ENCODE measurements at places on chromosomes 3 and 15.

DNA sequence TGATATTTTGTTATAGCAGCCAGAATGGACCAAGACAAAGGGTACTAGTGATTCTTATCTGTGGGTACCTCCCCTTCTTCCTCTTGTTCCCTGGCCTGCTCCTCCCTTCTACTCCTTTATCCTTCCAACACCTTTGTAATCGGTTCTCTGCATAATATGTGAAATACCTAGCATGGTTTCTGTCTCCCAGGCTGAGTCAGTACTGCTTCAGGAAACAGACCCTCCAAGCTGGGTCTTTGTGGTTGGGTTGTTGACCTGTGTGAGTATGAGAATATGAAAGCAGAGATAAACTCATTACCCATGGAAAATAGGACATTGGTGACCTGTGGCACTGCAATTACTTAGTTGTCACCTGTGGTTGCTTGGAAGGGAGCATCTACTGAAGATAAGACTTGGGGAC is 69.3 kb upstream of the KLF13 start:
- DNase-seq: no peak

DNA sequence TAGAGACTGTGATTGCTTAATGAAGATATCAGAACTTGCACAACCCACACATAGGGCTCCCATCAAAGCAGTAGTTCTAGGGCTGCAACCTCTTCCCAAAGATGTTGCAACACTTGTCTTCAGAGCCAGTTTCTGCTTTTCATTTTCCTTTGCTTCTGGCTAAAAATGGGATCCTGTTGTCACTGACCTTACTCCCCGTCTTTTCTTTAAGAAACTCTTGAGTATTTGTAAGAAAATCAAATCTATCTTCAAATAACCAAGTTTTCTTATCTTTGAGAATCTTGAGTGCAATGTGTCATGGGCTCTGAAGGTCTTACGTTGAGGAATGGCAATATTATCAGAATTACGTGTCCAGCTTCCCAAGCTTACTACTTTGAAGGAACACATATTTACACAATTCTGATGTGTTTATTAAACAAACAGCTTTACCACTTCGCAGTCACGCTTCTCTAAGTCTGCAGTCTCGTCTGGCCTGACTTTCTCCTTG is 24.1 kb downstream of the CACNA1D start:
- no peak for DNase-seq

- DNase-seq: no peak
These were observed 120.0 kb upstream of the GADL1 start for GRCh38 chr3:31014317-31015040.

GRCh38 chr3:178901204-178901603 is 170.4 kb downstream of the ZMAT3 start:
- no peak for DNase-seq

DNA sequence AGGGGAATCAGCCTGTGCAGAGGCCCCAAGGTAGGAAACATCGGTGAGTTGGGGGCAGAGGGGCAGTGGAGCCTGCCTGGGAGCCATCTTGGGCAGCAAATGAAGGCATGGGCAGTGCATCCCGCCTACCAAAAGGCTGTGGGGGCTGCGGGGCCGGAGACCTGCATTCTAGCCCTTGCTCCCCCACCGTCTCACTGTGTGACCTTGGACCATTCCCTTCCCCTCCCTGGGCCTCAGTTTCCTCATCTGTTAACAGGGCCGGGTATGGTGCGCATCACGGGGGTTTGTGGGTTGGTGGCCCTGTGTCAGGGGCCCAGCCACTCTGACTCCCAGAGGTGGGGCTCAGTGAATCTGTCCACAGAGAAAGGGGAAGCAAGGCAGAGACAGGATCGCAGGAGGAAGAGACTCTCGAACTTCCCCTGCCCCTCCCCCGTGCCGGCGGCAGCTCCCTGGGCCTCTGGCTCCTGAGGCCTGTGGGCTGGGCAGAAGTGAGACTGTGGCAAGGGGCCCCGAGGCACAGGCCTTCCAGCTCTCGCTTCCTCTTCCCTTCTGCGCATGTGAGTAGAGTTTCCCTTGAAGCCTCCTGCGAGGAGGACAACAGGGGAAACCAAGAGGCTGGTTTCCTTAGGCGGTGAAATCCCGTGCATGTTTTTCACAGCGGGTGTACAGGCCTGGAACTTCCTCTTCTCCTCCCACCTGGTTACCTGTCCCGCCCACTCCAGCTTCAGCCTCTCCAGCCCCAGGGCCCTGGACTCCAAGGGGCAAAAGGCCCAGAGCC is 42.9 kb downstream of the IDH2 start:
- DNase-seq: no peak

Data from NCI-H1417 treated with DMSO at 0.1 percent for 48 hours (cell line).